NCI-H187 (cell line): ENCODE measurements at places on chromosomes 4 and X.

GRCh38 chr4:101232074-101232776 lies 115.1 kb downstream of the PPP3CA start:
- DNase-seq: no peak

- no peak for DNase-seq
Measured at GRCh38 chr4:13887010-13887409, 259.5 kb upstream of the BOD1L1 start.

DNA sequence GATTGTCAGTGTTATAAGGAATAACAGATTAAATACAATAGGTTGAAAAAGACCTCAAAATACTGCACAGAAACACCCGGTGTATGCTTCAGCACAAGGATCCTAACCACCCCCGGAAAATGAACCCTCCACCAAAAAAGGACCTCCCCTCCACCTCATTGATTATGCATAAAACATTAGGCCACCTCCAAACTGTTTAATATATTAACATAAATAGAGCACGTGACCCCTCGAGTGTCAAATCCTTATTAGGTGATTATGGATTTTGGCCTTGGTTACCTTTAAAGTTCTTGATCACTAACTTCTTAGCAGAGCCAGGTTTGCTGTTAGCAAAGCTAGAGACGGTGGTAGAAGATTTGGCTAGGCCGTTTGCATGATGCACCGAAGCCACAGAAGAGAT lies 958 bp downstream of the CUL4B start:
- DNase-seq: no peak

DNA sequence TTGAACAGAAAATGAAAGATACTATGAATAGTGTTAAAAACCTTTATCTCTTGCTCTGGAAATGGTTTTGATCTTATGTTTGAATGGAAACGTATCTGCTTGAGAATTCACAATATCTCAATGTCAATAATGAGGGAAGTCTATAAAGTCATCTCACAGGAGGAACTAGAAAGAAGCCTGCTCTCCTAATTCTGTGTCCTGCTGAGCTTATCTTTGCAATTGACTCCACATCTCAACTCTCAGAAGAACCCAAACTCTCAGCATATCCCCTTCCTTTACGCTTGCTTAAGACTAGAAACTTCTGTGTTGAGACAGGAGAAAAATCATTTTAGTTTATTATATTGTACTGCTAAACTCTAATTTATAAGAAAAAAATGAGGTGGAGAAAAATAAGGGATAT lies 8.3 kb upstream of the PF4V1 start:
- no peak for DNase-seq

DNA sequence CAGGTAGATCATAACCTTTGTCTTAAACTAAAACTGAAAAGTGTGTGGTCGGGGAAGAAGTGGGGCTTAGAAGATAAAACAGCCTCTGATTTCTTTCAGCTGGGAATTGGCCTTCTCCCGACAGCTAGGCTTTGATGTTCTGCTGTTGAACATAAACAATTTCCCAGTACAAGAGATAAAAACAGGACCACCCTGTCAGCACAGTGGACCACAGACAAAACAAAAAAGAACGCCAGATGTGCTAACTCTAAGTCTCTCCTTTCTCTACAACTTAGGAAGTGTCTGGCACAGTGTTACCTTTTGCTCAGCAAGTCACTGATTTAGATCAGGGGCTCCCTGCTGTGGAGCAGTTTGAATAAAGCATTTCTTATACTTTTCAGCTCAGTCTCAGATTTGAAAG lies 87.5 kb upstream of the UXT start:
- no peak for DNase-seq

- no peak for DNase-seq
Measured at GRCh38 chr4:69493515-69493914, 2.2 kb downstream of the UGT2B4 start.

DNA sequence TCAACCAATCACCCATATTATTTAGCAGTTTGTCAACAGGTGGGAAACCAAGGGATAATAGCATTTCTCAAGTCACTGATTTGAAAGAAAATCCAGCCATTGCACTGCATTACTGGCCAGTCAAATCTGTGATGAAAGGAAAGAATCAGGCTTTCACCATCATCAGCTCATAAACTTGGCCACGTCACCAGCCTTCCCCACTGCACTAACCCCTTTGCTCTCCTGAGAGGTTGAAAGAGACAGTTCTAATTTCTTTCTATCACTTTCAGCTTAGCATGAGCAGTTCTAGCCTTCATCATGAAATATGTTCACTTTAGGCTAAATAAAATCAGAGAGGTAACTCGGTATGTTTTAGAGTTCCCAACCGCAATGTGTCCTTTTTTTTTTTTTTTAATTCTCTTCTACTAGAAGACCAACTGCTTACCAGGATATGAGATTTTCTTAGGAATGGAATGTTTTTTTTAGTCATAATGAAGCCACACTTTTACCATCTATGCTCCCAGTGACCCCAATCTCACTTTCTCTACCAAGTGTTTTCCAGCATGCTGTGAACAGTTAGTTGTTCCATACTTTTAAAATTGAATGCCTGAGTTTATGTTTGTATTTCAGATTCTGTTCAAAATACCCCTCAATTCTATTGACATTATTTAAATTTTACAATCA lies 55.7 kb upstream of the SLC7A11 start:
- DNase-seq: no peak

GRCh38 chr4:94507281-94507680 lies 55.5 kb downstream of the PDLIM5 start:
- DNase-seq: no peak

GRCh38 chrX:133544115-133544514 lies 128.8 kb upstream of the GPC4 start:
- DNase-seq: no peak

- DNase-seq: no peak
Measured at GRCh38 chr4:80139671-80140070, 57.6 kb upstream of the PRDM8 start.

- no peak for DNase-seq
Measured at GRCh38 chr4:8140915-8141314, 17.7 kb downstream of the ABLIM2 start.

DNA sequence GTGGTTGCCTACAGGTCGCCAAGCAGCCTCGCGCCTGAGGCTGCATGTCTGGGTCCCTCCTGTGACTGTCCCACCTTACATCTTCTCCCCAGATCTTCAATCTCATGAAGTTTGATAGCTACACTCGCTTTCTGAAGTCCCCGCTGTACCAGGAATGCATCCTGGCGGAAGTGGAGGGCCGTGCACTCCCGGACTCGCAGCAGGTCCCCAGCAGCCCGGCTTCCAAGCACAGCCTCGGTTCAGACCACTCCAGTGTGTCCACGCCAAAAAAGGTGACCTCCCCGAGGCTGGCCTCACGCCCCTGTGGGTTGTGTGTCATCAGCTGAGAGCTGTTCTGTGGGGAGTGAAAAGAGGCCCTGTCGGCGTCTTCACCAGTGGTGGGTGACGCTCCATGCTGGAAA lies 24.9 kb upstream of the HGFAC start:
- no peak for DNase-seq

- DNase-seq: no peak
Measured at GRCh38 chr4:127622921-127623796, 9.6 kb upstream of the INTU start.

GRCh38 chr4:6258741-6259140 lies 10.9 kb upstream of the WFS1 start:
- no peak for DNase-seq
